ENCODE measurements at places on chromosomes 6 and 20.

- no peak for DNase-seq
These were observed 100.5 kb downstream of the TBX18 start for GRCh38 chr6:84663866-84664265.

DNA sequence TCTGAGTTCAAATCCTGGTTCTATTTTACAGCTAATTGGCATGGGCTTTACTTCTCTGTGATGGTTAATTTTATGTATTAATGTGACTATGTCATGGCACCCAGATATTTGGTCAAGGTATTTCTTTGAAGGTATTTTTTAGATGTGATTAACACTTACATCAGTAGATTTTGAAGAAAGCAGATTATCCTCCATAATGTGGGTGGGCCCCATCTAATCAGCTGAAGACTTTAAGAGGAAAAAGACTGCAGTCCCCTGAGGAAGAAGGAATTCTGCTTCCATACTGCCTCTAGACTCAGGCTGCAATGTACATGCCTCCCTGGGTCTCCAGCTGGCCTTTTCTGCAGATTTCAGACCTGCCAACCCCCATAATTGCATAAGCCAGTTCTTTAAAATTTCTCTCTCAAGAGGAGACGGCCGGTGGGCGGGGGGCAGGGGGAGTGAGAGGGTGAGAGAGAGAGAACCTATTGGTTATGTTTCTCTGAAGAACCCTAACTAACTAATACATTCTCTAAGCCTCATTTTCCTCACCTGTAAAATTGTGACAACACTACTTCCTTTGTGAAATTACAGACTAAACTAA is 338.2 kb upstream of the PRDM1 start:
- DNase-seq = no peak

DNA sequence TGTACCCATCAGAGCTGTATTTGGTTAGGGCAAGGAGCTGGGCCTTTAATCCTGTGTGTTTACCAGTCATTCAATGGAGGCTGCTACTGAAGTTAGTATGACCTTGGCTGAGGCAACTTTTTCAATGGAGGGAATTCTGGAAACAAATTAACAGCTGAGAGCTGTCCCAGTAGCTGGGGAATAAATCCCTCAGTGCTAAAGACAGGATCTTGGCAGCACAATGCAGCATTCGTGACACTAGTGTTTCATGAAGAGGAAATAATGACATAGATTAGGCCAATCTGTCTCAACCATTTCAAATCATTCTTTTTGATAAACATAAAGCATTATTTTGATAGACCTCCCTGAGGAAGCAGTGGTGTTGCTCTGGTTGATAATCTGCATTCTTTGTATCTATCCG is 42.9 kb downstream of the GRM1 start:
- no peak for DNase-seq

GRCh38 chr6:53854843-53855567 is 60.2 kb downstream of the LRRC1 start:
- no peak for DNase-seq

DNA sequence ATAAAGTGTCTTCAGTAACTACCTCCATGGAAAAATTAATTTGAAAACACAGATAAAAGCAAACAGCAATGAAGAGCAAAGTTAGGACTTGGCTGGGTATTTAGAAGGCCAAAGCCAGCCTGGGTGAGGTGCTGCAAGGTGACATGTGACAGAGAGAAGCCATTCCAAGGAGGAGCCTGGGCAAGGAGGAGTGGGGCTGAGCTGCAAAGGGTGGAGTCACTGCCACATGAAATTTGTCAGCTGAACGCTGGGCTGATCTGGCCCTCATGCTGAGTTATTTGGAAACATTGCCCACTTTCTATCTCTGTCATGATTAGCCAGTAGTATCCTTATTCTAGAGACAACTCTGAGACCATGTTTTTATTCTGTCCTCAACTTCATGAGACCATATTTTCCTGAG is 76.3 kb downstream of the PERP start:
- DNase-seq = no peak

- DNase-seq = no peak
These were observed 97.4 kb downstream of the RIN2 start for GRCh38 chr20:19855416-19855815.

GRCh38 chr20:62470001-62470400 is 5.8 kb downstream of the GATA5 start:
- DNase-seq = no peak

DNA sequence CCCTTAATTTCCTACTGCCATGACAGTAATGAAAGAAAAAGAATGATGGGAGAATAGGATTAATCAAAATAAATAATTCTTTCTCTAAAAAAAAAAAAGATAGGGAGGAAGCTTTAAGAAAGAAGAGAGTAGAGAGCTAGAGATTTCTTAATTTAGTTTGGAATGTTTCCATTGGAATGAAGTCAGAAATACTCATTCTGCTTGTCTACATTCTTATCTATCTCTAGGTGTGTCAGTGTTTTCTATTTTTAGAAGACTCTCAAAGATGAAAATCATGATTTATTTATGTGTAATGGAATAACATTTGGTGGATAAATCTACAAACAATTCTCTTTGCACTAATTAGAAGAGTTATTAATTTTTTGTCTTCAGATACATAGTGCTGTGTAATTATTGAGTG is 38.0 kb upstream of the HIVEP1 start:
- DNase-seq = no peak

DNA sequence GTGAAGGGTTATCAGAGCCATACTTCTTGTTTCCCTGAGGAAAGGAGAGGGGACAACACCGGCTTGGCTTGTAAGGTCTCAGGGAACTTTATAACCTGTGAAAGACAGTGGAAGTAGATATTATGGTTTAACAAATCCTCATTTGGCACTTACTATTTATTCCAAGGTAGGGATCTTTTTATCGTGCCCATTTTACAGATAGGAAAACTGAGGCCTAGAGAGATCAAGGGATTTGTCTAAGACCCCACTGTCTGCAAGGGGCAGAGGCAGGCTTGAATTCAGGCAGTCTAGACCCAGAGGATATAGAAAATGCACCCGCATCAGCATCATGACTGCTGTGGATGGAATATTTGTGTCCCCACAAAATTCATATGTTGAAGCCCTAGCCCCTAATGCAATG is 118.4 kb upstream of the CST7 start:
- DNase-seq = no peak

GRCh38 chr6:49764571-49765236 is 20.5 kb upstream of the CRISP3 start:
- no peak for DNase-seq

GRCh38 chr6:151408858-151409257 is 17.5 kb upstream of the ZBTB2 start:
- no peak for DNase-seq

DNA sequence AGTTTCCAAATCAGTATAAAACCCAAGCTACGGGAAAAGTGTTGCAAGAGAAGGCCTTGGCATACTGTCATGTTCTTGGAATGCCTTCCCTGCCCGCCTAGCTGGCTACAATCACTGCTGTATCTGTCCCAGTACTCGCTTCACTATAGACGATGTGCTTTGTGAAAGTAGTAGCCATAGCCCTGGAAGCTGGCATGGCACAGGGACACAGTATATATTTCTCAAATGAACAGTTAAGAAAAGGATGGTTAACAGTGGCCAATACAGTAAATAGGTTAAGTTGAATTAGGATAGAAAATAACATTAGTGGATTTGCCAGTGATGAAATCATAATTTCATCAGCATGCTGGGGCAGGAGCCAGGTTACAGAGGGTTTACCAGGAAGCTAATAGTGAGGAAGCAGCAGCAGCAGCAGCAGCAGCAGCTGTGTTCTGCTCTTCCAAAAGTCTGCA is 499.3 kb downstream of the CDKAL1 start:
- DNase-seq = no peak

GRCh38 chr6:66199171-66199570 is 492.1 kb upstream of the EYS start:
- DNase-seq = no peak

GRCh38 chr6:134967711-134968110 is 17.8 kb upstream of the ALDH8A1 start:
- no peak for DNase-seq

GRCh38 chr20:21027569-21027968 is 78.6 kb downstream of the LINC00237 start:
- peak; percentile 83 for DNase-seq

DNA sequence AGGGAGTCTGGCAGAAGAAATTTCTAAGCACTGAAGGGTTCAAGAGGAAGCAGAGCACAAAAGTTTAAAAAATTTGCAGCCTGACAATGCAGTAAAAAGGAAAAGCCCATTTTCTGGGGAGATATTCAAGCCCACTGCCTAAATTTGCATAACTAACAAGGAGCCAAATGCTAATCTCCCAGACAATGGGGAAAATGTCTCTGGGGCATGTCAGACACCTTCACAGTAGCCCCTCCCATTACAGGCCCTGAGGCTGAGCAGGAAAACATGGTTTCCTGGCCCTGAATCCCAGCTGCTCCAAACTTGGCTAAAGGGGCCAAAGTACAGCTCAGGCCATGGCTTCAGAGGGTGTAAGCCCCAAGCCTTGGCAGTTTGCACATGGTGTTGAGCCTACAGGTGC is 908.5 kb upstream of the MANEA start:
- DNase-seq = no peak

DNA sequence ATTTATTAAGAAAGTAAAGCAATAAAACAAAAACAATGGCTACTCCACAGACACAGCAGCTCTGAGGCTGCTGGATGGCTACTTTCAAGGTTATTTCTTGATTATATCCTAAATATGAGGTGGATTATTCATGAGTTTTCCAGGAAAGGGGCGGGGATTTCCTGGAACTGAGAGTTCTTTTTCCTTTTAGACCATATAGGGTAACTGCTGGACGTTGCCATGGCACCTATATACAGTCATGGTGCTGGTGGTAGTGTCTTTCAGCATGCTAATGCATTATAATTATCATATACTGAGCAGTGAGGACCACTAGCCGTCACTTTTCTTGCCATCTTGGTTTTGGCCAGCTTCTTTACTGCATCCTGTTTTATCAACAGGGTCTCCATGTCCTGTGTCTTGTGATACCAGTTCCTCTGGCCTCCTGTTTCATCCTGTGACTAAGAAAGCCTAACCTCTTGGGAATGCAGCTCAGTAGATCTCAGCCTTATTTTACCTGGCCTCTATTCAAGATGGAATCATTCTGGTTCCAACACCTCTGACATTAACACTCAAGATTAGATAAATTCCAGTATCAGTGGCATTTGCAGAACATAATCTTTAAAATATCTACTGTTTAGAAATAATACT is 32.3 kb upstream of the TRDN start:
- DNase-seq = no peak

- no peak for DNase-seq
These were observed 51.1 kb upstream of the NFATC2 start for GRCh38 chr20:51593584-51593983.

DNA sequence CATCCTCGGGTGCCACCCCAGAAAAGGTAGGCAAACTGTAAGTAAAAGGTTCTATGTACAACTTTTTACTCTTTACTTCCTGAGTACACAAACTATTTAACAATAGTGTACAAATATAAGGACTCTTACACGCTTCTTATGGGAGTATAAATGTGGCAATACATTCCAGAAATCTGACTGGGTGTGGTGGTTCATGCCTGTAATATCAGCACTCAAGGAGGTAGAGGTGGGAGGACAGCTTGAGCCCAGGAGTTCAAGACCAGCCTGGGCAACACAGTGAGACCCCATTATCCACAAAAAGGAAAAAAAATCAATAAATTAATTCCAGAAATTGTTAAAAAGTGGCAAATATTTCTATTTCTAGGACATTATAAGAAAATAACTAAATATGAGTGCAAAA is 48.9 kb downstream of the PIGU start:
- DNase-seq = no peak
